ENCODE measurements at places on chromosomes 7 and 10.

GRCh38 chr7:816751-817671, 15.3 kb upstream of the SUN1 start:
- no peak for DNase-seq

DNA sequence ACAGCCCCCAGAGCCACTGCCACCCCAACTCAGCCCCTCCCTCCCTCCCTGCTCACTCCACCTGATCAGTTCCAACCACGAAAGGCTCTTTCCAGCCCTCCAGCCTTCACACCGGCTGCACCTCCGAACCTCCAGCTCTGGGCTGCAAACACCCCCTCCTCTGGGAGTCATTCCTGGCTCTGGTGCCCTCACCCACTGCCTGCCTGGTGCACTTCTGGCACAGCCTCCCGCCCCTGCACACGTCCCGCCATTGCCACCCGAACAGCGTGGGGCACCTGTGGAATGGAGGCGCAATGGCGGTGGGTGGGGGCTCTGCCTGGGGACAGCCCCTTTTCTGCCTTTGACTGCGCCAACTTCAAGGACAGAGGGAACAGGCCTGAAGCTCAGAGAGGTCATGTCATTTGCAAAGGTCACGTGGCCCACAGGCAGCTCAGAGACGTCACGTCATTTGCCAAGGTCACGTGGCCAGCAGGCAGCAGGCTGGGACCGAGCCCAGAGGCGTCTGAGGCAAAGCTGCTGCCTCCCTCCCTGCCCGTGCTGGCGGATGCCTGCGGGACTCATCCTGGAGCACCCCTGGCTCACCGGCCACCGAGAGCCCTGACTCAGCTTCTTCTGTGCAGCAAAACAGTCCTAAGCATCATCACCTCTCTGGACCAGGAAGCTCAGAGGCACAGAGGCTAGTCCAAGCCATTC, 76.0 kb upstream of the DNAAF5 start:
- no peak for DNase-seq

DNA sequence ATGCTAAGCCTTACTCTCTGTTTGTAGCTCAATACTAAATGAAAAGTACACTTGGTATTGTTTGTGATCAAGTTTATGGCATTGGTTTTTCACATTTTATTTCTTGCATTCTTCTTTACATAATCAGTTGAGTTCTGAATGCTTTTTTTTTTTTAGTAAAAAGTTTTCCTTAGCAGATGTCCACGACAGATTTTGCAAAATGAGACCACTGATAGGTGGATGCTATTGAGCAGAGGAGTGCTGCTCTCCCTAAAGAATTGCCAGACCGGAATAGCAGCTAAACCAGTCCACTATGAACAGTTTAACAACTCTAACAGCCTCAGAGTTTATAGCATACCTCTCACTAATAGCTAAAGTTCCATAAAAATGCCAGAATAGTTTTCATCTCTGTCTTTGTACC, 225.1 kb upstream of the CACNA2D1 start:
- DNase-seq, result no peak

DNA sequence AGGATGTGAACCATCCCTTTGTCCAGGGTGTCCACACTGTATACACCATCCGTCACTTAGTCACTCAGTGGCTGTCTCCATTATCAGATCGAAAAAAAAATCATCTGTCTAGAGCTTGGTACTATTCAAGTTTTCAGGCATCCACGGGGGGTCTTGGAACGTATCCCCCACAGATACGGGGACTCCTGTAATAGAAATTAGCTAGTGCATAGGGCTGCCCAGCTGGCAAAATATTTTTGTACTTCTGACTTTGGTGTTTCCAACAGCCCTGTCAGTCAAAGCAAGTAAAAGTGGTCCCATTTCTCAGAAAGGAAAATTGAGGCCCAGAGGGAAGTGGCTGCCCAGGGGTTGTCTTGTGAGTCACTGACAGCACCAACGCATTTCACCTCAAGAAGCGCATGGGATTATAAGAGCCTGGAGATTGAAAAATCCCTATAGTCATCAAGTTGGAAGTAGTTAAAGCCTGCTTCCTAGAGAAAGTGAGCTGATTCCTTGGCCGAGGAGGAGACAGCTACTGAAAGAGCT, 52.1 kb upstream of the SLC29A3 start:
- no peak for DNase-seq

DNA sequence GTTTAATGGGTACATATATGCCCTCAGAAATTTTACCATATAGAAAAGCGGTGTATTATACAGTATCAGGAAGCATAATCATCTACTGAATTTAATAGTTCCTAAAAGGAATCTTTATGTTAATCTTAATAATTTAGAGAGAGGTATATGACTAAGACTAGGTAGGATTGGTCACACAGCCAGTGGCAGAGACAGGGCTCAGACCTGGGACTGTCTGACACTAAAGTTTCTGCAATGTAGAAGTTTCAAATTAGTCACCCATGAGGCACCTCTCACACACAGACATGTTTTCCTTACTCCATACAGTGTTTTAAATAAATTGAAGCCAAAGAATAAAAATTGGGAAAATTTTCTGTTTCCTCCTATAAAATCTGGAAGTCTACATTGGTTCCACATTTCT, 72.8 kb upstream of the ADRA2A start:
- no peak for DNase-seq
